Non-pigmented ciliary epithelial cell (primary cell): ENCODE measurements at places on chromosomes 11 and 22.

DNA sequence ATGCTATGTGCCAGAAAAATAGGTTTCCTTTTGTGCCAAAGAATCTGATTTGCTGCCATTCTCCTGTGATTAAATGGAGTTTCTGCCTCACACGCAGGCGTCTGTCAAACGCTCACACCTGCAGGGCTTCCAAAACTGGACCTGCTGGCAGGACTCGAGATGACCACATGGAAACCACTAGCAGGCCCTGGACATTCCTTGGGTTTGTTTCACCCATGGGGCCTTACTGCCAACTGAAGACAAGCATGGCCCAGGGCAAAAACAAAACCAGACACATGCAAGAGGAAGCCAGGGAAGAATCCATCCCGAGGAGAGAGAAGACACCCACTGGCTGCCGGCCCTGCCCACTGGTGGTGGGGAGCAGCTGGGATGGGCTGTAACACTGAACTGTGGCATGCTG, 55.9 kb upstream of the MN1 start:
- DNase-seq: no peak

- no peak for DNase-seq
These were observed 6.9 kb downstream of the OSBPL5 start for GRCh38 chr11:3158131-3158591.

- DNase-seq: no peak
These were observed 20.9 kb upstream of the PARVG start for GRCh38 chr22:44159811-44160210.

DNA sequence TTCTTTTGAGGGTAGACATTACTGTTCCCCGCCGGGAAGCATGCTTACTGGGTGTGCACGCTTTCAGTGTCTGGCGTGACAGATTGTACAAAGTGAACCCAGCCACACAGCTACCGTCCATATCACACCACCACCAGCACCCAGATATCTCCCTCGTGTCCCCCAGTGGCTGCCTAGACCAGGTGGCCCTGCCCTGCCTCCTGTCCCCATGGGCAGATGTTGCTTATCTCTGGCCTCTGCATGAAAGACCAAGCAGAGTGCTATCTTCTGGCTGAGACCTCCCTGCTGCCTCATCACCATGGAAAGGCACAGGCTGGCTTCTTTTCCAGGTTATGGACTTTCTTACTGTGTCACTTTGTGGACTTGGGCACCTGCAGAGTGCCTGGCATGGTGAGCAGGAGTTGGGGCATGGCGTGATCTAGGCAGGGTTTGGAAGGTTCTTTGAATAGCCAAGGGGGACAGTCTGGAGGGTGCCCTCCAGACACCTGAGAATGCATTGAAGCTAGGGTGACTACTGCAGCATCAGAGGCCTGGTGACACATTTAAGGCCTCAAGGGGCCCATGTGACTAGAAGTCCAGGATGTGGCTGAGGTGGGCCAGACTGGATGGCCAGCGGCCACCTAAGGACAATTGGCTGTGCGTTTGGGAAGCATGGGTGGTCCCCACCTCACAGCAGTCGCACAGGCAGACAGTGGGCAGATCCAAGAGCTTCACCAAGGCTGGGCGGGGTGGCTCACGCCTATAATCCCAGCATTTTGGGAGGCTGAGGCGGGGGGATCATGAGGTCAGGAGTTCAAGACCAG, 4.7 kb downstream of the TANGO2 start:
- no peak for DNase-seq

- no peak for DNase-seq
These were observed 21.5 kb downstream of the NUP98 start for GRCh38 chr11:3775736-3776406.

GRCh38 chr22:27915986-27916385, 3.1 kb downstream of the PITPNB start:
- no peak for DNase-seq

GRCh38 chr11:72826942-72827480, 12.8 kb downstream of the ATG16L2 start:
- no peak for DNase-seq

DNA sequence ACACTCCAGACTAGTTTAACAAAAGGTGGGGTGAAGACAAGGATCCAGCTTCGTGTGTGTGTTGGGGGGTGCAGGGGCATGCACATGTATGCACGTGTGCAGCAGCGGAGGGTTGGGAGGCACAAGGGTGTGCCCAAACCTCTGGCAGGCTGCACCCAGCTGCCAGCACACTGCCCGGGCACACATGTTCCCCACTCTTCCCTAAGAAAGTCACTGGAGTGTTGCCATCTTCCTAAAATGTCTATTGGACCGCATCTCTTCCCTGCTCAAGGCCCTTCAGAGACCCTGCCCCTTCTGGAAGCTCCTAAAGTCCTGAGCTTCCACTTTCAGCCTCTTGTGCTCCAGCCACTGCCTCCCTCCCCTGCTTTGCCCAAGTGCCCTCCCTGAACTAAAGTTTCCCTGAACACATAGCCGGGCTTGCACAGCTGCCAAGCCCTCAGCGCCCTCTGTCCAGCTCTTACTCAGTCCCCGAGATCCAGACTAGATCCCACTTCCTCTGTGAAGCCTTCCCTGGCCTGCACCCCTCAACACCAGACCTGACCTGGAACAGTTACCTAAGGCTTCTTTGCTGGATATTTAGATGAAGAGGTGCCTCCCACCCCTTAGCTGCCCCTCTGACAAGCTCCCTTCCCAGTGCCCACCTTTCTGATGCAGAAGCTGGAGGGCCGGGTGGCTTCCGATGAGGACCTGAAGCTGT, 6.0 kb downstream of the CFL1 start:
- no peak for DNase-seq

DNA sequence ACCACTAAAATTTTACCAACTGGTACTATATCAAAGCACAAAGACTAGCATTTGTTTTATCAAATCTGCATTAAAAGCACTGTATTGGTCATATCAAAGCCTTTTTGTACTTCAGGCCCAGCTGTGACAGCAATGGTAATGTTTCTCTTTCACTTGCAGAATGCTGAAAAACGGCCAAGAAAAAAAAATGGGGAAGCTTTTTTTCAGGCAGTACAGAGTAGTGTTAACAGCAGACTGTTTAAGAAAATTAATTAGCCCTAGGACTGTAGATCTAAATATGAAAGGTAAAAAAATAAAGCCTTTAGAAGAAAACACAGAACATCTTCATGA, 33.3 kb downstream of the DENND5A start:
- no peak for DNase-seq

- DNase-seq: no peak
These were observed 63.2 kb downstream of the SHISAL1 start for GRCh38 chr22:44249376-44250147.

- no peak for DNase-seq
These were observed 2.1 kb downstream of the CCDC88B start for GRCh38 chr11:64341851-64342791.

- no peak for DNase-seq
These were observed 807 bp upstream of the ZNF74 start for GRCh38 chr22:20392983-20393704.

- DNase-seq: peak; percentile 96
These were observed 29.0 kb upstream of the CREB3L1 start for GRCh38 chr11:46248289-46249102.

- no peak for DNase-seq
These were observed 206.2 kb upstream of the LRRC4C start for GRCh38 chr11:41665441-41666360.

DNA sequence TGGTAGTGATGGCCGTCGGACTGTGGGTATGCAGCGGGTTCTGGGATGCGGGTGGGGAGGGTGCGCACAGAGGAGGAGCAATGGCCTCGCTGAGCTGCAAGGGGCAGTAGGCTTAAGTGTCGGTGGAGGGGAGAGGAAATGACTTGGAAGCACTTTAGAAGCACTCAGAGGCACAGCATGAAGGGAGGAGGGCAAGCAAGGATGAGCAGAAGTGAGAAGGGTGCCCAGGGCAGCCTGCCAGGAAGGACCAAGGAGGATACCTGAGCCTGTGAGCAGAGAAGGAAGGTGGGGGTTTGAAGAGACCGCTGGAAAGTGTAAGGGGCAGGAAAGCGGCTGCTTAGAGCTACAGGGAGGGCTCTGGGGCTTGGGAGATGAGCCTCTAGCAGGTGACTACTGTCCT, 330 bp downstream of the SLC5A1 start:
- no peak for DNase-seq

- DNase-seq: no peak
These were observed 5.2 kb downstream of the UPB1 start for GRCh38 chr22:24500277-24500820.

DNA sequence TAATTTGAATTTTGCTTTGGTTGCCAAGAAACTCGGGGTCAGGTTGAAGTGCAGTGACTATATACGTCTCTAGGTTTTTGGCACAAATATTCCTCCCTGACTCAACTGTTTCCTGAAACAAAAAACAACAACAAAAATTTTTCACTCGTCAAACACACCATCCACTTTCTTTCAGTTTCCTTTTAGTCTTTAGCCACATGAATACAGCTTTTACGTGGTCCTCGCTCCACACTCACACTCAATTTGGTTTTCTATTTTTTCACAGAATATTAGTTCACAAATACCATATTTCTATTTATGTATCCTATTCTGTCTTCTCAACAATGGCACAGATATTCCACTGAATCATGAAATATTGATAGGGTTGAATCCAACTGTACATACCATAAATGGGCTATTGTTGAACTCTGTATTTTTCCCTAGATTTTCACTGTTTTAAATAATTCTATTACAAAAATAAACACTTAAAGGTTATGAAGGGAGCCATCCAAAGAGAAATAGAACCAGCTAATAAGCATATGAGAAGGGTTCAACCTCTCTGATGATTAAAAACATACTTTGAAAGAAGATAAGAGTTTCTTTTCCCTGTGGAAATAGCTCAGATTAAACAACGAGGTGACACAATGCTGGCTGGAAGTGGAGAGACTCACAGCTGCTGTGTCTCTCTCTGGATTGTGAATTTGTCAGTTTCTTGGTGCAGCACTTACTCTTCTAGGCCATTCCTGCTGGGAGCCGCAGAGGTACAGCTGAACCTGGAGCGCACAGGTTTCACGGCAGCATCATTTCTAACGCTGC, 5.1 kb upstream of the FBLN1 start:
- DNase-seq: no peak

DNA sequence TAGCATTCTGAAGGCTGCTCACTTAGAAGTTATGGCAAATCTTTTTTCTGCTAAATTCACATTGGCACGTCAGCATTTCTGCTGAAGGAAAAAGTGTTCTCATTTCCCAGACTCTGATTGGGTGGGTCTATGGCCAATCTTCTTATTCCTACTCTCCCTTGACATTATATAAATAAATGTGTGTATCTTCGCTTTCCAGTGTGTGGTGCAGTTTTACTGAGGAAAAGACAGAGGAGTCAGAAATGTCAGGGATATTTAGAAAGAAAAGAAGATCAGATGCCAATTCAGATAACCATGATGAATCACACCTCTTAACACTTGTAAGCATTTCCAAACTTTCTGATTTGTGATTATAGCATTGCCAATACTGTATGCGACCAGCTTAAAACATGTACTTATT, 3.2 kb upstream of the BDNF start:
- no peak for DNase-seq

DNA sequence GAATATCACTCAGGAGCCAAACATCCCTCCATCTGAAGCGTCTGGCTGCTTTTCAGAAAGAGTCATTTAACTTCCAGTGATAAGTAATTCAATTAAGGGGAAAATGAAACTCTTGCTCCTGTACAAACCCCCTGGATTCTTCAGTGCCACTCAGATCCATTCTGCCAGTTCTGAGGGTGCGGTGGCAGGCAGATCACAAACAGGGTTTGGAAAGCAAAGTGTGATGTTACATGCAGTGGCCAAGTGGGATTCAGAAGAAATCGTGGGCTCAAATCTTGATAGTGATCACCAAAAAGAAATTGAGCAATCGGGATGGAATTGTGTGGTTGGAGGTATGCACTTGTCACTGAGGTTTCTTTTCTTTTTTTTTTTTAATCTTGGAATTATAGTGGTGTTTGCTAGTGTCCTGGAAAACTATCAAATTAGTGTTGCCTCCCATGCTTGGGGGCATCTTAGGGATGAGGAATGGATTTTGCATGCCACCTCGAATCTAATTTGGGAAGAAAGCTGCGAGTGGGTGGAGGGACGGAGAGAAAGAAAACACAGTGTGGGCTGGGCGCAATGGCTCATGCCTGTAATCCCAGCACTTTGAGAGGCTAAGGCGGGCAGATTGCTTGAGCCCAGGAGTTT, 22.5 kb upstream of the RTL6 start:
- DNase-seq: no peak

GRCh38 chr11:125433454-125434121, 62.5 kb downstream of the FEZ1 start:
- DNase-seq: peak; percentile 36

GRCh38 chr11:119373921-119374631, 7.4 kb downstream of the USP2 start:
- peak; percentile 22 for DNase-seq

GRCh38 chr11:897253-898142, 13.1 kb downstream of the CHID1 start:
- DNase-seq: no peak
